Bladder microvascular endothelial cell (primary cell): ENCODE measurements at places on chromosomes 7 and 10. TPM values are rescaled to one million over a fixed set of nuclear protein-coding genes. Genes with fewer than 3 reads are reported as not detected.

UPP1 gene
- 39.8 and 51.6 TPM in 2 replicates for total RNA-seq

CPED1 gene
- total RNA-seq: 2.2 and 5.0 TPM in 2 replicates

FAM25G gene
- not detected in 2 replicates for total RNA-seq

EIF5AL1 gene
- total RNA-seq: 0.16 and 0.25 TPM in 2 replicates

PKD2L1 gene
- not detected in 2 replicates for total RNA-seq

GPNMB gene
- total RNA-seq: 0.31 and 0.32 TPM in 2 replicates

HMX2 gene
- not detected in 2 replicates for total RNA-seq

CALY gene
- not detected in 2 replicates for total RNA-seq

ZNF117 gene
- total RNA-seq: 2.4 and 5.8 TPM in 2 replicates

WDR91 gene
- total RNA-seq: 3.2 and 5.4 TPM in 2 replicates

AGBL3 gene
- 0.82 and 1.6 TPM in 2 replicates for total RNA-seq

SCIN gene
- 0.13 and 0.49 TPM in 2 replicates for total RNA-seq

CEP55 gene
- total RNA-seq: 28.9 and 47.8 TPM in 2 replicates

NUTM2B gene
- total RNA-seq: 0.16 and 0.25 TPM in 2 replicates

ZNF316 gene
- total RNA-seq: 7.4 and 17.0 TPM in 2 replicates

ADRB1 gene
- total RNA-seq: 0.32 and 47.8 TPM in 2 replicates

TEX47 gene
- total RNA-seq: not detected in 2 replicates

LIPM gene
- total RNA-seq: not detected in 2 replicates

MICALL2 gene
- total RNA-seq: 12.6 and 26.8 TPM in 2 replicates

NXPH1 gene
- total RNA-seq: not detected in 2 replicates

CHAT gene
- not detected in 2 replicates for total RNA-seq

FUOM gene
- total RNA-seq: 13.3 and 18.1 TPM in 2 replicates

ARMC3 gene
- total RNA-seq: not detected in 2 replicates

NUTM2E gene
- under 0.01 TPM in 1 of 2 replicates, not detected in the other for total RNA-seq

RBP3 gene
- total RNA-seq: not detected in 2 replicates

WEE2 gene
- not detected in 2 replicates for total RNA-seq

CYP2E1 gene
- 0.16 and 0.63 TPM in 2 replicates for total RNA-seq

ADIRF gene
- 16.2 and 28.5 TPM in 2 replicates for total RNA-seq

PLXNA4 gene
- 0.32 and 7.9 TPM in 2 replicates for total RNA-seq

ANXA11 gene
- total RNA-seq: 28.6 and 35.9 TPM in 2 replicates

MAT1A gene
- not detected in 2 replicates for total RNA-seq

ZC3HAV1L gene
- 10.5 and 23.1 TPM in 2 replicates for total RNA-seq

CALHM1 gene
- not detected in 2 replicates for total RNA-seq

COL13A1 gene
- total RNA-seq: 3.1 and 9.0 TPM in 2 replicates

HYAL4 gene
- total RNA-seq: 1.2 TPM in 1 of 2 replicates, not detected in the other

C10orf105 gene
- total RNA-seq: not detected in 2 replicates

LRRC61 gene
- 0.16 and 3.1 TPM in 2 replicates for total RNA-seq

FAM13C gene
- 3.1 and 10.2 TPM in 2 replicates for total RNA-seq

SPDYE16 gene
- under 0.01 and 0.13 TPM in 2 replicates for total RNA-seq

COX15 gene
- total RNA-seq: 26.9 and 37.9 TPM in 2 replicates

DGKI gene
- 0.65 and 4.2 TPM in 2 replicates for total RNA-seq

CFAP69 gene
- total RNA-seq: 1.3 and 2.4 TPM in 2 replicates

SYT15B gene
- 0.06 TPM in 1 of 2 replicates, not detected in the other for total RNA-seq
